ENCODE measurements at places on chromosomes 4 and X.

DNA sequence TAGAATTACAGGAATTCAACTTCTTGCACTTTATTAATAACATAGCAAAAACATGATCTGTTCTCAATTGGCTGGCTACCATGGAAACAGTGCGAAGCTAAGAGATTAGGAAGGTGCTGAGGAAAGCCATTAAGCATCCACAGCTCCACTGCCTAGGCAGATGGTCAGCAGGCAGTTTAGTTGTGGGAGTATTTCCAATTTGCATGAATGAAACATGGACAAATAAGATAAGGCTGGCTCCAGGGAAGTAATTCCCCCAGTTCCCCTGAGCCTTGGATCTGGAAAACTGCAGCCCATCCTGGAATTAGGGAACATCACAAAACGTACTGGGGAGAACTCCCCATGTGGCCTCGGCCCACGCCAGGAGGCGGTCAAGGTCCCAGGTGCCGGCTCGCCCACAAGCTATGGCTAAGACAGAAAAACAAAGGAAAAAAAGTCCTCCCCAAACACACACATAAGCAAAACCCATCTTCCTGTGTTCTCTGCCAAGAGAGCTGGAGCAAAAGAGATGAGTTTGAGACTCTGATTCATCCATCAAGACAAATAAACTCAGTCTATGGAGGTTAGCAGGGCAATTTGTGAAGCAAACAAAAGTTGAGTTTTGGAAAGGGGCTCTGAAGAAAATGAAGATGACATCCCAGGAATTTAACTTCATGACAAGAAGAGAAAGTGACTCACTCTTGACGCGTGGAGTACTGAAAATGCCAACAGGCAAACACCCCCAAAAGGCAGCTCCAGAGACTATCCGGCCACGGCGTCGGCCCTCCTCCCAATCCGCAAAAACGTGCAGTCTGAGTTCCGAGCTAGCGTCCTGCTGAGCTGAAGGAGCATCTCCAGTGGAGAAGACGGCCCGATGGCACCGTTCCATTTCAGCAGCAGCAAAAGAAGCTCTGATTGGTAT is 45.1 kb downstream of the IGFBP7 start:
- no peak for DNase-seq

DNA sequence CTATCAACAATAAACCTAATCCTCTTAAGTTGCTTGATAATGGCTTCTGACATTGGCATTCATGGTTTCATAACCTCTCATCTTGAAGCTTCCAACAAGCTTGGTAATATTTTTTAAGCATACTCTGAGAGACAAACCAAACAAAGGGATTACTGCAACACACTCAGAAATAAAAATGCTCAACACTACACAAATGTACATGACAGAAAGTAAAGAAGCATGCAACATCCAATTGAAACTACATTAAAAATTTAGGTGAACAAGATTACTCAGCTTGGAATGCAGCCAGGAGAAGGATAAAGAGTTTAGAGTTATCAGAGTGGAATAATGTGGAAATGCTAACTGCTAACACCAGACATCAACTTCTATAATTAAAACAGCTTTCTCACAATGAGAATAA is 1136.6 kb upstream of the PABPC4L start:
- no peak for DNase-seq

DNA sequence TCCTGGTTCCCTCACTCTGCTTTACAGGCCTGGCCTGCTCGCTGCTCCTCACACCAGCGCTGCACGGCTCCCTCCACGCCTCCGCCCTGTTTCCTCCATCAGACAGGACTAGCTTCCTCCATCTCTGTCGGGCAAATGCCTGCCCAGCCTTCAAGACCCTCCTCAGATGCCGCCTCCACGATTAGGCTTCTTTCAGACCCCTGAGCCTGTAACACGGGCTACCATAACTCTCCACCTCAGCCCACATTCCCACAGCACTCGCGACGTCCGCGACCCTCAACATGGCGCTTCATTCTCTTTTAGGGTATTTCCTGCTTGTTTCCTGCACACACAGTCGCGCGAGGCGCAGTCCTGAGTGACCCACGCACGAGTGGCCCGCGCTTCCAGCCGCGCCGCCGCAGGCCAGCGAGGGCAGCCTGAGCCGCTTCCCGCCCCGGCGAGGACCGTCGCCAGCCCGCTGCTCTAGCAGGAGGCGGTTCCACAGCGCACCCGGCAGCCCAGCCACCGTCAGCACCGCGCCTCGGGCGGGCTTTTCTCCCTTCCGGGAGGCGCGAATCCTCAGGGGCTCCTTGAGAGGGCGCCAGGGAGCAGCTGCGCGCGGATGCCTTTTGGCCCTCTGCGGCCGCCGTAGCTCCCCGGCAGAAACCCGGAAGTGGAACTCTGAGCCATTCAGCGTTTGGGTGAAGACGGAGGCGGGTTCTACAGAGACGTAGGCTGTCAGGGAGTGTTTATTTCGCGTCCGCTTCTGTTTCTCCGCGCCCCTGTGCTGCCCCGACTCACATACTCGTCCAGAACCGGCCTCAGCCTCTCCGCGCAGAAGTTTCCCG is at the start of gene FRG1:
TSS of gene FRG1 (plus strand) at position 695 of the 827 bp plus-strand sequence. CDS start 138 bp downstream, outside the sequence.
- no peak for DNase-seq

- DNase-seq, result no peak
These were observed 525.3 kb upstream of the MAGEB2 start for GRCh38 chrX:29690061-29690460.

GRCh38 chrX:105134273-105134672 is 86.2 kb downstream of the TEX13A start:
- DNase-seq, result no peak

- DNase-seq, result no peak
These were observed 360.4 kb upstream of the NWD2 start for GRCh38 chr4:36884151-36884550.

GRCh38 chr4:142091691-142092182 is 455.4 kb downstream of the IL15 start:
- DNase-seq, result no peak

GRCh38 chr4:20370274-20370673 is 118.6 kb downstream of the SLIT2 start:
- no peak for DNase-seq

DNA sequence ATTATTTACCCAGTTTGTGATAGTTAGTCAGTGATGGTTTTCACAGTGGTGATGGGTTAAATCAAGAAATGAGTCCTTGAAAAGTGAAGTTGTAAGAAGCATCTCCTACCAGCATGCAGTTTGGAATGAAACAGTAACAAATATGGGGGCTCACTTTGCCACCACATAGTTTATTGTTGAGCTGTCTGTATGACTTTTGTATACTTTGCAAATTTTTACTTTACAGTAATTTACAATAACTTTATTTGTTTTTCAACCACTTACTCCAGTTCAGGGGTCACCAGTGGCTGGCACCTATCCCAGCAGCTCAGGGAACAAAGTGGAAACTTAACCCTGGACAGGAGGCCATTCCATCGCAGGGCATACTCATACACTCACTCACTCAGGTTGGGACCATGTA is 64.5 kb upstream of the ANKRD50 start:
- DNase-seq, result no peak

DNA sequence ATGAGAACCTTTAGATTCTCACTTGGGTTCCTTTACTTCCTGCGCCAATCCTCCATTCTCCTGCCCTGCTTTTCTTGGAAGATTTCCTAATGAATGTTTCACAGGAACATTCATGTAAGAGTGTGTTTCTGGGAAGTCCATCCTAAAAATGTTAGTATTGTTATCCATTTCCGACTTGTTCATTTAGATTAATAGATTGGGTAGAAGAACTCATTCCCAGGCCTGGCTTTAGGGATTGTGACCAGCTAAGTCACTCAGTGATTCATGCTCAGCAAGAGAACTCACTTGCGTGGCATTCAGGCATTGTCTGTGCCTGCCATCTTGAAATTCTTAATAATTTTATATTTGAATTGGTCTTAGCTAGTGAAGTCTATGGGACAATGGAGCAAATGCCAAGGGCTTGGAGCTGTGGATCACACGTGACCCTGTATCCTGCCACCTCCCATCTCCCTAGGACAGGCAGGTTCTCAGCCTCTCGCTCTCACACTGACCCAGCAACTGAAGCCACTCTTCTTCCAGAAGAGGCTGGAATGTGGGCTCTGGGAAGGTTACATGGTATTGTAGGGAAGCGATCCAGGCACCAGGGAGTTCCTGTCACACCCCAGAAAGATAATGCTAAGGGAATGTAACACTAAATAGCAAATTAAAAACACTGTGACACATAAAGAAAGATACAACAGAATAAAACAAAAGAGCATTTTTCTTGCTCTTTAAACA is 562.1 kb downstream of the TMA16 start:
- DNase-seq, result no peak

DNA sequence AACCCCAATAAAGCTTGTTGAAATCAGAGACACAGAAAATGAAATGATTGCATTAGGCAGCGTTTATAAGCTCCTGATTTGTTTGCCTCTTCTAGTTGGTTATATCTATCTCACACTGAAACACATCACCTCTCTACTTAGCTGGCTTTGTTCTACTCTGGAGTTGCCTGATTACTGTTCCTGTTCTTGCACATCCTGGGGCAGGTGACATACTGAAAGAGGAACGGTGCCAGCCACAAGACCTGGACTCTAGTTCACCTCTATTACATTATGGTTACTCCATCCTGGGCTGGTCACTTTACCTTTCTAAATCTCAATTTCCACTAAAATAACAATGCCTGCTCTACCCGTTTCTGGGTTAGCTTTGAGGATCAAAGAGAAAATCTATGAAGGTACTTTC is 47.9 kb downstream of the TRIM2 start:
- DNase-seq, result no peak

DNA sequence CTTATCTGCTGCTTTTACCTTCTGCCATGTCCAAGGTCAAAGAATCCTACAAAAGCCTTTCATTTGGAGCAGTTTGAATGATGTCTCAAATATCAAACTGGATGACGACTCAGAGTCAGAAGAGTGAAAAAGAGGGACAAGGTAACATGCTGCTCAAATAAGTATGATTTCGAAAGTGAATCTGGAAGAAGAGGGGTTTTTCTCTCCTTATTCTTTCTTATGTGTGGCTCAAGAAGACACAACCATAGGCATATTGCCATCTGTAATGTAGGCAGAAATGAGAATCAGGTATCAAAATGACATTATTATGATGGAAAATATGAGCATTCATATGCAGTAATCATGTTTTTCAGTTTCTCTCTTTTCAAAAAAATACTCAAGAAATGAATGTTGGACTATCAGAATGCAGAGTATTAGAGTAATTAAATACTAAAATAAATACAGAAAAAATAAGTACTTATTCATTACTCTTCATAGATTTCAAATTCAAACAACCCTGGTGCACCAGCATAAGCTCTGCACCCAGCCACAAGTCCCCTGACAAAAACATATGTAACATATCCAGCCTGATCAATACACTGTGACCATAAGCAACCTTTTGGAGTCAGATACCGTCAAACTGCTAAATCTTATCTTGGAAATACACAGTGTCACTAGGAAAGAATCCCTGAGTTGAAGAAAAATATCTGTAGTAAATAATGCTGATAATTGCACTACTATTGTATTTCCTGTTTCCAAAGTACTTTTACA is 468.6 kb downstream of the INPP4B start:
- DNase-seq, result no peak

- DNase-seq, result no peak
These were observed 8.7 kb downstream of the FRG2 start for GRCh38 chr4:190018201-190018920.

GRCh38 chrX:39772057-39772832 is 325.5 kb downstream of the BCOR start:
- peak; percentile 89 for DNase-seq

DNA sequence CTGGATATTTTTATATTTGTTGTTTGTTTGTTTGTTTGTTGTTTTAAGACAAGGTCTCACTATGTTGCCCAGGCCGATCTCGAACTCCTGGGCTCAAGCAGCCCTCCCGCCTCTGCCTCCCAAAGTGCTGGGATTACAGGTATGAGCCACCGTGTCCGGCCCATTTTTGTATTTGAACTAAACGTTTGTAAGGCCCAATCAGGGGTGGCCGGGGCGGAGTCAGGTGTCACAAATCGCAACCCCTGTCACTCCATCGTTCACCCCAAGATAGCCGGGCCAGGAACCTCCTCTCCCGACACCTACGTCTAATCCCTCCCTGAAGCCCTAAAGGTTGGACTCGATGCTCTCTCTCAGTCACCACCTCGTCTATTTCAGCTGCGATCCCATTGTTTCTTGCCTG is 722 bp upstream of the EFHC2 start:
- peak; percentile 71 for DNase-seq

GRCh38 chr4:170087163-170087700 is 2.5 kb downstream of the AADAT start:
- DNase-seq, result no peak

DNA sequence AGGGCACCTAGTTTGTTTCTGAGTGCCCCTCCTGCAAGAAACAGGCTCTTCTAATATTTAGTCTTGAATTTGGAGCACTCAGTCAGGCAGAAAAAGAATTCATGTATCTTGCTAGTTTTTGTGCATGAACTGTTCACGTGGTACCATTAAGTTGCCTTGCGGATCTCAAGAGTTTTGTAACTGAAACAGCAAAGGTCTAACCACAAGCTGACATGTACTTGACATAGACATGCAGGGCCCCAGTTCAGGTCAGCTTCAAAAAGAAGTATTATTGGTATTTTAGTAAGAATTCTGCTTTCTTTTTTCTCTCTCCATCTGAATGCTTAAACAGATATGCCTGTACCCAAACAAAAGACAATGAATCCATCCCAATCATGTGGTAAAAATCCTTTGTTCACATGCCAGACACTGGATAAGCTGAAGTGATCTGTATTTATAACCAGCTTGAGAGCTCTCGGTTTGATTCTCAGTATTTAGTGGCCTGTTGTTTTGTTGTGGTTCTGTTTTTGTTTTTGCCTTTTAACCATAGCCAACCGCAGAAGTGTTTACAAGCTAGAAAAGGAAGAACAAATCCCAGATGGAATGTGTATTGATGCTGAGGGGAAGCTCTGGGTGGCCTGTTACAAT is 13.0 kb downstream of the RGN start:
- no peak for DNase-seq

GRCh38 chr4:76624931-76625715 is 190.1 kb downstream of the SHROOM3 start:
- no peak for DNase-seq

DNA sequence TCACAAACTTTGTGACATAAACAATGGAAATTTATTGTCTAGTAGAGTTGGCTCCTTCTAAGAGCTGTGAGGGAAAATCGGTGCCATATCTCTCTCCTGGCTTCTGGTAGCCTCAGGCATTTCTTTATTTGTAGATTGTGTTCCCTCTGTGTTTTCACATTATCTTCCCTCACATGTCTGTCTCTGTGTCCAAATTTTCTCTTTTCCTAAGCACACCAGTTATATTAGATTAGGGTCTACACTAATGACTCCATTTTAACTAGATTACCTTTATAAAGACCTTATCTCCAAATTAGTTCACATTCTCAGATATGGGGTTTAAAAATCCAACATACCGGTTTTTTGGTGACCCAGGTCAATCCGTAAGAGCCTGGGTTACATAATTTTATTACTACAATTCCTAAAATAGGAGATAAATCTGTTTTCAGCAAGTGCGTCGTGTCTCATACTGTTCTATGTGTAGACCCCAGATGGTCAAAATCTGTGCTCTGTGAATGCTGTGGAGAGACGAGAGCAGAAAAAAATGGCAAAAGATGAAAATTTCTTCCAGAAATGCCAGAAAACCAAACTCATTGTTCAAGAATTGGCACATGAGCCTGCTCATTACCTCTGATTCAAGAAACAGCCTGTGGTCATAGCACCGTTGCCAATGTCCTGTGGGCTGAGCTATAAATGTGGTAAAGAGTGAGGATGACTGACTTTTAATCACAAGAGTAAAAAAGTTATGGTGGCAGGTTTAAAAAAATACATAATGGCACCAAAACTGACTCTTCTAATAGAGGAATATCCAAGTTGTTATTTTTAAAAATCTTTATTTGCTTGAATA is 574.7 kb downstream of the PCDH7 start:
- no peak for DNase-seq

- DNase-seq, result peak; percentile 67
These were observed 1.4 kb downstream of the ELOVL6 start for GRCh38 chr4:110196871-110197528.

Measured in GDM1 (cell line).